RWPE1 (cell line): ENCODE measurements at places on chromosomes 2 and 18.

- no peak for DNase-seq
Observed at GRCh38 chr18:251572-251971, 16.3 kb downstream of the THOC1 start.

DNA sequence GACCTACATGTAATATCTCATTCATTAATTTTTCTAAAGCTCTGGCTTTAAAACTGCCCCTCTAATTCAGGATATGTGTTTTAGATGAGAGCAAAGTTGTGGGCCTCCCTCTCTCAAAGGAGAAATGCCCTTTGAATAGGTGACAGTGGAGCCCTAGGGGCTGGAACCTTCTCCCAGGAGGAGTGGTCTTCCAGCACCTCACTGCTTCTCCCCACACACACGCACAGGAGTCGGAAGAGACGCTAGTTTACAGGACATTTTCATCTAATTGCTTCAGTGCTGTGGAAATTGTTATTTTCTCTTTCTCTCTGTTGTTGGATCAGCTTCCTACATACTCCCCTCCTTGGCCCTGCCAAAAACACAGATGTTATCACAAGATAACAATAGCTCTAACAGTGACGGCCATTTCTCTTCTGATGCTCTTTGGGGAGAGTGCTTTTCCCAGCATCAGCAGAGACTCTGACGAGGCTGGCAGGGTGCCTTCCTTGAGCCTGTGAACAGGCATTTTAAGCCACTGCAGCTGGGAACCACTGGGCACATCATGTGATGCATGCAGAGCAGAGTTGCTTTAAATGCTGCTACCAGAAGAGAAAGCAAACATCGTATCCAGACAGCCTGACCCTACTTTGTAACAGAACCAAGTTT, 209.4 kb upstream of the SP5 start:
- DNase-seq = no peak

- DNase-seq = peak; percentile 5
Observed at GRCh38 chr2:43636621-43637020, 439 bp upstream of the PLEKHH2 start.

GRCh38 chr2:221025398-221025797, 546.7 kb downstream of the EPHA4 start:
- no peak for DNase-seq

- peak; percentile 22 for DNase-seq
Observed at GRCh38 chr2:161946489-161947107, 127.4 kb downstream of the DPP4 start.

DNA sequence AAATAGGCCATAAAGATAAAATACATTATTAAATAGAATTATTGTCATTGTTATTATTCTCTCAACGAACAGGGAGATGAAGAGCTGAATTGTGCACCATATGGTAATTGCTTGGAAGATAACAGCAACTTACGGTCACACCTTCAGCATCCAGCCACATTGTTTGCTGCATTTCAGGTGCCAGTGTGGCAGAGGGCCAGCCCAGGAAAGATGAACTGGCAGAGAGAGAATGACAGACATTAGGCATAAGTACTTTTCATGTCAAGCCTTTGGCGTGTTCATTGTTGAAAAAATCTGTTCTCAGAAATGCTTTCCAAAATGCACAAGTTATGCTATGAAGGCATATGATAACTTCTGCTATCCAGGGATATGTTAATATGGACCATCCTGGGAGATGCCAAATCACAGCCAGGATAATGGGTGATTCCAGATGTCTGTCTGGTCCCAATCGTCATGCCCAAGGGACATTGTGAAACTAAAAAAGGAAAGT, 748.6 kb upstream of the PIK3C3 start:
- no peak for DNase-seq
